Ascending aorta (tissue), 2 donors: ENCODE measurements at places on chromosomes 5 and 9.

- H3K36me3 ChIP-seq, result no peaks in the 10 kb centered on the region
- no peaks in the 10 kb centered on the region for H3K27me3 ChIP-seq
- no peak overlapping the region for H3K4me3 ChIP-seq
- H3K4me1 ChIP-seq, result no peaks in the 10 kb centered on the region
- H3K27ac ChIP-seq, result no peak overlapping the region
These were observed 75.8 kb upstream of the CDH12 start for GRCh38 chr5:22928821-22929482.

DNA sequence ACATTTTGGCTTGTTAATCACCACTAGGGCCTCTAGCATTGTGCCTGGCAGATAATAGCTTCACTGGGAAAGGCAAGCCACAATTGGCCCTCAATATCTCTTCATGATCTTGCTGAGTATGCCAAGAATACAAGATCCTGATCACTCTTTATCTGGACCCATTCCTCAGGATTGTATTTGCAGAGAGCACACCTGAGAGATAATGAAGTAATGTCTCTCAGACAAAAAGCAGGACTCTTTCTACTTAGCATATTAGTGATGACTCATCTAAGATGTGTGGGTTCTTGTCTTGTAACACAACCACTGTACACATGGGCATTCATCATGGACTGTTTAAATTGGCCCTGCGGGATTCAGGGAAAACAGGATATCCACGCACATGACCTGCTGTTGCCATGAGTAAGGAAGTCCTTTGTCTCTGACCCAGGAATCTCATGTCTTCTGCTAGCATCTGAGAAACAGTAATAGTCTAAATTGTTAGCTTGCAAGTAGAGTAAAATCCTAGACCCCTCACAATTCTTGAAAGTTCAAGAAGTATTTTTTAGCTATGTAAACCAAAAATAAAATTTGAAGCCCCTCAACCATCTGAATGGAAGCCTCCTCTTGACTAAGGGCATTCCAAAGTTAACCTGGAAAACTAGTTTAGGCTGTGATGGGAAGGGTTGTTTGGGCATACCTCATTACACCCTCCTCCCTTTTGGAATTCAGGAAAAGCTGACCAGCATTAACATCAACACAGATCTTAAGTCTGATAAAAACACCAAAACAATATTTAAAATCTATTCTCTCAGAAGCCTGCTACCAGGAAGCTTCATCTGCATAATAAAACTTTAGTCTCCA is 28.0 kb upstream of the NFIL3 start:
- H3K4me3 ChIP-seq, result no peak overlapping the region
- no peaks in the 10 kb centered on the region for H3K27me3 ChIP-seq
- no peak overlapping the region for H3K27ac ChIP-seq
- no peaks in the 10 kb centered on the region for H3K36me3 ChIP-seq
- DNase-seq, result no peak
- no peaks in the 10 kb centered on the region for H3K4me1 ChIP-seq

DNA sequence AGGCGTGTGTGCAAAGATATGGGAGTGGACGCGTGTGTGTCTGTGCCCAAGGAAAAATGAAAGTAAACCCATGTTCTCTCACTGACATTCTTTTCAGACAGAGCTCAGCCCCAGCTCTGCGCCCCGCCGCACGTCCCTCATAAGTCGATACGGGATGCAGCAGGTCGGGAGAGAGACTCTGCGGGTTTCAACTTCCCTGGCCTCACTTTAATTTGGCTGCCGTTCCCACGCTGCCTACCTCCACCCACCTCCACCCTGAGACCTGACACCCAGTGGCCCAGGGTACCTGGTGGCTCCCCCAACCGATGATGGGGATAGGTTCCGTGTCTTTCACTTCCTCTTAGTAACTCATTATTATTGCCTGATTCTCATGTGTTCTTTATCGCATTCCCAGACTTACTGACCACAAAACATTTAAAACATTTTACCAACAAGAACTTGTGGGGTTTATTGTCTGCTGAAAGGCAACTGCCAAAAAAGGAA is 19.4 kb downstream of the LHX2 start:
- H3K36me3 ChIP-seq, result no peaks in the 10 kb centered on the region
- no peaks in the 10 kb centered on the region for H3K27me3 ChIP-seq

DNA sequence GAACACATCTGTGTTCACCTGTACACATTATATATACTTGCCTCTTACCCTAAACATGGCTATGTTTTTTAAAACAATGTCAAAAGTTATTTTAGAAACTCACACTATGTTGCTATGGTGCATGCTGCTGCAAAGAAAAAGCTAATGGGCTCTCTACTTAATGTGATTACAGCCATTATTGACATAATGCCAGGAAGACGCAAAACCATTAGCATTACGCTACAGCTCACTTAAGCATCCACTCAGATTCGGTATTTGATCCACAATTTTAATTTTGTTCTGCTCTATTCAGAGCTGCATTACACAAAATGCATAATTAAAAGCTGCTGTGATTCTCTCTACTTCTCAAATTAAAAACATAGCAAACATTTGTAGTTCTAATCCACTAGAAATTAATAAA is 395.2 kb downstream of the BNC2 start:
- no peak overlapping the region for H3K4me3 ChIP-seq
- no peaks in the 10 kb centered on the region for H3K27me3 ChIP-seq
- DNase-seq, result no peak
- H3K36me3 ChIP-seq, result no peaks in the 10 kb centered on the region

- H3K4me1 ChIP-seq, result no peaks in the 10 kb centered on the region
- DNase-seq, result no peak
- no peaks in the 10 kb centered on the region for H3K27me3 ChIP-seq
- H3K36me3 ChIP-seq, result no peaks in the 10 kb centered on the region
- H3K27ac ChIP-seq, result no peak overlapping the region
These were observed 37.7 kb upstream of the PLPPR1 start for GRCh38 chr9:100990605-100991381.

- H3K27ac ChIP-seq, result no peak overlapping the region
- H3K4me3 ChIP-seq, result no peak overlapping the region
- no peaks in the 10 kb centered on the region for H3K4me1 ChIP-seq
- no peak for DNase-seq
These were observed 654.3 kb downstream of the CCDC171 start for GRCh38 chr9:16207161-16207560.

- no peak for DNase-seq
- H3K36me3 ChIP-seq, result no peaks in the 10 kb centered on the region
- H3K27me3 ChIP-seq, result no peaks in the 10 kb centered on the region
- H3K27ac ChIP-seq, result no peak overlapping the region
- H3K4me3 ChIP-seq, result no peak overlapping the region
- H3K4me1 ChIP-seq, result peaks cover 2% of the 10 kb centered on the region
These were observed 42.1 kb downstream of the FOCAD start for GRCh38 chr9:20726144-20726543.

DNA sequence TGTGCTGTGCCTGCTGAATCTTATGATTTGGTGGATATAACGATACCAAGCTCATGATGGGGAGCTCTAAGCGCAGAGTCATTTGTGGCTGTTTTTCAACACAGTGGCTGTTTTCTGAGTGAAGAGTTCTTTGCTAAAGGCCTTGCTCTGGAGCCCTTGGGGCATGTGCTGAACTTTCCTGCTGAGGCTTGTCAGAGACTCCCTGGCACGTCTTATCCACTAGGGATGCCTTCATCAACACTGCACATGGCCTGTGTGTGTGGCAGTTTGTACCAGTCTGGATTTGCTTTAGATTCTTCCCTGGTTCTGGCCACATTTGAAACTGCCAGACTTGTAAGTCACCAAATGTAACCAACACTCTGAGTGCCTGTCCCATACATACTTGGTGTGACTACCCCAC is 188.2 kb downstream of the DMRT2 start:
- no peak overlapping the region for H3K4me3 ChIP-seq
- H3K27ac ChIP-seq, result no peak overlapping the region
- DNase-seq, result no peak
- H3K4me1 ChIP-seq, result no peaks in the 10 kb centered on the region
- H3K27me3 ChIP-seq, result no peaks in the 10 kb centered on the region

DNA sequence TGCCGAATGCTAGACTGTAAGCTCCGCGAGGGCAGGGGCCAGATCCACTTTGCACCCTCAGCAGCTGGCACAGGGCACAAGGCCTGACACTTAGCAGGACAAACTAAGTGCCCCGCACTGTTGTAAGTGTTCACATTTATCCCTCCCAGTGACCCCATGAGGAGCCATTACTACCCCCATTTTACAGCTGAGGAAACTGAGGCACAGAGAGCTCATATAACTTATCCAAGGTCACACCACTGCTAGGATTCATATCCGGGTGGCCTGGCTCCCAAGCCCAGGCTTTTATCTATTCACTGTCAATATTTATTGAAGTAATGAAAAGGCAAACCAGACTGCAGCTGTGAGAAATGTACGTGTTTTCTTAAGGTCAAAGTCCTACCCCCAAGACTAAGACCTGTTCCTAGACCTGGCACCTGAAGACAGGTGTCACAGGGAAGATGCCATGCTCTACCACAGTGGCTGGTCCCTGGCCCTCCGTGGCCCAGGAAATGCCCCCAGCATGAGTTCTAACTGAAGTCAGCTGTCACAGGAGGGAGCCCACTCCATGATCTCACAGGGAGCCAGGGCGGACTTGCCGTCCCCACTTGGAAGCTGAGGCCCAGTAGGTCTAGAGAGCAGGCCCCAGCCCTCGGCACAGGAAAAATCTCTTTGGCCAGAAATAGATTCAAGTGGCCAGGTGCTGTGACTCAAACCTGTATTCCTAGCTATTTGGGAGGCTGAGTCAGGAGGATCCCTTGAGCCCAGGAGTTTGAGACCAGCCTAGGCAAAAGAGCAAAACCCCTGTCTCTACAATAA is 74.7 kb upstream of the IL17B start:
- peak overlapping the region; percentile 88 for H3K27ac ChIP-seq
- no peak for DNase-seq
- no peaks in the 10 kb centered on the region for H3K27me3 ChIP-seq
- no peak overlapping the region for H3K4me3 ChIP-seq
- no peaks in the 10 kb centered on the region for H3K36me3 ChIP-seq

GRCh38 chr5:135880801-135881200 is 14.8 kb downstream of the IL9 start:
- H3K4me1 ChIP-seq, result no peaks in the 10 kb centered on the region
- H3K36me3 ChIP-seq, result no peaks in the 10 kb centered on the region

DNA sequence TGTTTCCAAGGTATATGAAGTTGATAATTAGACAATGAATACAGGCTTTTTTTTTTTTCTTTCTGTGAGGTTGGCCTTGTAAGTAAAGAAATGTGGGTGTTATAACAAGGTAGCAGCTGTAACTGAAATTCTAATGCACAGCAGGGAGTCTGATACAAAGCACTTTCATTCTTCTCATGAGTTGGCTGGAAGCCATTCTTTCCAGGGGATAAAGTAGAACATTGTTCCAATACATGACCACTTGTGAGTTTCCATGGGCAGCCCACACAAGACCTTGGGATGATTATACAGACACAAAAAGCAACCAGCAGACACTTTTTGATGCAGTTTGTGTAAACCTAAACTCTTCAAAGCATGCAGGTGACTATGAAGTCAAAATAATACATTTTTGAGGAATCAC is 1785.9 kb upstream of the WWC1 start:
- no peaks in the 10 kb centered on the region for H3K36me3 ChIP-seq
- no peak overlapping the region for H3K27ac ChIP-seq
- H3K27me3 ChIP-seq, result no peaks in the 10 kb centered on the region

DNA sequence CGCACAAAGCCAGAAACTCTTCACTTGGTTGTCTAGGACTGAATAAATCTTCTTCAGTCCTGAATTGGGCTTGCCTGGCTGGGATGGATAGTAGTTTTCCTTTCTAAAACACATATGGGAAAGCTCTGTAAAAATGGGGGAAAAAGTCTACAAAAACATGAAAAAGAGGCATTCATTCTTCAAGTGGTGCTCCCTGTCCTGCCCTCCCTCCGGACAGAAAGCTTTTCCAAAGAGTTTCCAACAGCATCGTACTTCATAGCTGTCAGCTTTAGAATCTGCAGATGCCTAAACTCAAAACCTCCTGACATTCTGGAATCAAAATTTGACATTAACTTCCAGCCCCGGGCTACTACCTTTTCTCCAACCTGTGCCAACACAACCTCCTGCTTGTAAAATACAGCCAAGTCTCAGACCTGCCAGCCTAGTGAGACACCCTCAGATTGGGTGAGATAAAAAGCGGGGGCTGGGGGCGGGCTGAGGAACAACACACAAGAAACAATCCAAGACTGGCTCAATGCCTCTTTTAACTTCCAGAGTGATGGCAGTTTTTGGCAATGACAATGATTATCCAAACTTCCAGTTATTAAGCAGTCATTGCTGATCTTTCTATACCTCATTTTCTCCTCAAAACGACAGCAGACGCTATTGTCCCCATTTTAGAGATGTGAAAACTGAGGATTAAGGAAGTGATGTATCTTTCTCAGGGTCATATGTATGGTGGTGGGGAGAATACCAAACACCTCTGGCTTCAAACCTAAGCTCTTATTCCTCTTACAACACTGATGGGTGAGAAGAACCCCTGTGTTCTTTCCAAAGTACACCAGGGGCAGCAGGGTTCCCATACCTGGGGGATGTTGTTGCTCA is 1.3 kb downstream of the TNC start:
- no peak overlapping the region for H3K4me3 ChIP-seq
- no peaks in the 10 kb centered on the region for H3K4me1 ChIP-seq
- no peak overlapping the region for H3K27ac ChIP-seq
- no peaks in the 10 kb centered on the region for H3K27me3 ChIP-seq

- H3K27me3 ChIP-seq, result no peaks in the 10 kb centered on the region
- H3K36me3 ChIP-seq, result no peaks in the 10 kb centered on the region
- no peak overlapping the region for H3K4me3 ChIP-seq
- H3K27ac ChIP-seq, result no peak overlapping the region
These were observed 84.9 kb upstream of the CTSL start for GRCh38 chr9:87641067-87641466.

GRCh38 chr5:145347026-145347616 is 488.0 kb downstream of the PRELID2 start:
- no peak overlapping the region for H3K27ac ChIP-seq
- H3K4me1 ChIP-seq, result peaks cover 9% of the 10 kb centered on the region
- H3K27me3 ChIP-seq, result no peaks in the 10 kb centered on the region
- no peak for DNase-seq
- H3K36me3 ChIP-seq, result no peaks in the 10 kb centered on the region

DNA sequence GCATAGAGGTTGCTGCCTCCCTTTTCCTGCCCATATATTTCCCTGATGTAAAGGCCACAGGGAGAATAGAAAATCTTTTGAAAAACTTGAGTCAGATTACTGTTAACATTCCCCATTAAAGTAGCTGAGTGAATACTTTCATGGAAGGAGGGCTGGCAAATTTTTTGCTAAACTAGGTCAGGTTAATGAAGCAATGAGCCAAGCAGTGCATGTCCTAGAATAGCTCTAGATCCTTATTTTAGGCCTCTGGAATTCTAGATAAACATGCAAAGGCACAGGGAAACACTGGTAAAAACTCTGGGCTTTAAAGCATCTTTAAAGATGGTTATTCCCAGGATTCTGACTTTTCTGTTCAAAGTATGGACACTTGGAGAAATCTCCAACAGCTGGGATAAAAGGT is 27.9 kb downstream of the TTC1 start:
- no peaks in the 10 kb centered on the region for H3K27me3 ChIP-seq
- H3K4me3 ChIP-seq, result no peak overlapping the region
- no peaks in the 10 kb centered on the region for H3K4me1 ChIP-seq
- no peak for DNase-seq

DNA sequence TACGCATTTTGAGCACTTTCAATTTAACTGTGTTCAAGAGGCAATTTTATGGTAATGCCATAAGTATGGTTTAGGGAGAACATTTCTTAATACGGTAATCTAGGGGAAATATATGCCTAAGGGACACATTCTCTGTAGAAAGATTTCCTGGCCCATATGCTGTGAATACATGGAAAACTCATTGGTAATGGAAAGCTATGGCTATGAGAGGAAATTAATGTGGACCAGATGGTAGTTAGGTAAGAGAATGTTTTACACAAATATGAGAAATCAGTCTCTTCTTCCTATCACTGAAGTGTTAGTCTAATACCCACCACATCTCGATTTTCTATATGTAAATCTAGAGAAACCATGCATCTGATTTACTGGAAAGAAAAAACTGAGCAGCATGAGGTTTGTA is 105.0 kb downstream of the SEMA6A start:
- H3K27me3 ChIP-seq, result no peaks in the 10 kb centered on the region
- H3K36me3 ChIP-seq, result no peaks in the 10 kb centered on the region
- H3K4me1 ChIP-seq, result no peaks in the 10 kb centered on the region
- DNase-seq, result no peak
